ENCODE measurements at places on chromosomes 11 and 22.
A peak's percentile ranks its signal among the peaks of the same experiment; 100 is the strongest.

- no peak for DNase-seq
Observed at GRCh38 chr11:60767388-60767811, 10.7 kb downstream of the MS4A15 start.

- no peak for DNase-seq
Observed at GRCh38 chr11:110173811-110174644, 80.8 kb downstream of the ZC3H12C start.

- no peak for DNase-seq
Observed at GRCh38 chr22:24128631-24129262, 52.5 kb upstream of the SUSD2 start.

DNA sequence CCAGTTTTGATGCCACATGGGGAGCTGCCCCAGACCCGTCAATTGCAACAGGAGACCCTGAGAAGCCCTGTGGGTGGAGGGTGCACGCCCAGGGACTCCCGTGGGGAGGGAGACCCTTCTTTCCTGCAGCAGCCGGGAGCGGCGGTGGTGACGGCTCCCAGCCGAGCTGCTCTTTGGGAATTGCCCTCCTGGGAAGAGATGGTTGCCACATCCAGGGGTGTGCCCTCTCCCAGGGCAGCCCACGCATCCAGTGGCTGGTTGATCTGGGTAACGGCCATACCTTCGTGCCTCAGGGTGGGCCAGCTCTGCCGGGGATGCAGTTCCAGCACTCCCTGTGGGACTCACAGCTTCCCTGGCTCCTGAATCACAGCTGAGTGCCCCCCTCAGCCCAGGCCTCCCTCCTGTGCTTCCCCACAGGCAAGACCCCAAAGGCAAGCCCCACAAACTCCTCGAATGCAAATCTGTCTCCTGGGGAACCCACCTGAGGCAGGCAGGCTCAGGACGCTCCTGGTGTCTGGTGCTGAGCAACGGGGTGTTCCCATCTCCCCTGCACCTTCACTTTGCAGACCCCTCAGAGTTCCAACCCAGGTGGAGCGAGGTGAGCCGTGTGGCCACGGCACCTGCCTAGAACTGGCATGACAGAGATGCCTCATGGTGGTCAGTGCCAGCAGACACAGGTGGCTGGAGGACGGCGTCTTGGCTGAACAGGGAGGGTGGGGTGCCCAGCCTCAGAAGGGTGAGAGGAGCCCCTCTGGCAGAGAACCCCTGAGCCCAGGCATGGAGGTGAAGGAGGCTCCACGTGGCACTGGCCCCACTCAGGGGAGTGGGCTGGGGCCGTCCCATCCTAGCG, 1027.4 kb downstream of the BRD1 start:
- no peak for DNase-seq

- DNase-seq, result no peak
Observed at GRCh38 chr22:24305260-24305692, 34.6 kb downstream of the SPECC1L start.

DNA sequence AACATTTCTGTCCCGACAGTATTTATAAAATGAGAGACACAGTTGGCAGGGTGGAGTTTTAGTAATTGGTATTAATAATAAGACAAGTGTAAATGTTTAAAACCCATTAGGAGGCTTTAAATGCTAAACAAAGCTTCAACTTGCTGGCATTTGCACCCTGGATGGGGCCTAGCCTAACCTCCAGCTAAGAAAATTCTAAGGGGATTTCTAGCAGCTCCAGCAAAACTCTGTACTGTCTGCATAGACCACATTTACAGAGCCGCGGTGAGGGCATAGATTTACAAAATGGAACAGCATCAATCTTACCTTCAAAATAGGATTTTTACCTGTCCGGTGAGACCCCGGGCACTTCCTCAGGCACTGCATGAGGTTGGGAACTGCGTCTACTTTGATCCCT, 113.9 kb upstream of the ANO1 start:
- no peak for DNase-seq

- no peak for DNase-seq
Observed at GRCh38 chr11:134402910-134403309, 9.1 kb downstream of the B3GAT1 start.

- DNase-seq, result no peak
Observed at GRCh38 chr11:86370922-86371594, 3.6 kb upstream of the CCDC81 start.

- DNase-seq, result no peak
Observed at GRCh38 chr11:96044311-96044710, 120.4 kb upstream of the MTMR2 start.

GRCh38 chr11:45092404-45092785, 54.0 kb upstream of the PRDM11 start:
- no peak for DNase-seq

GRCh38 chr11:14974515-14975251, 2.5 kb upstream of the CALCA start:
- DNase-seq, result no peak

DNA sequence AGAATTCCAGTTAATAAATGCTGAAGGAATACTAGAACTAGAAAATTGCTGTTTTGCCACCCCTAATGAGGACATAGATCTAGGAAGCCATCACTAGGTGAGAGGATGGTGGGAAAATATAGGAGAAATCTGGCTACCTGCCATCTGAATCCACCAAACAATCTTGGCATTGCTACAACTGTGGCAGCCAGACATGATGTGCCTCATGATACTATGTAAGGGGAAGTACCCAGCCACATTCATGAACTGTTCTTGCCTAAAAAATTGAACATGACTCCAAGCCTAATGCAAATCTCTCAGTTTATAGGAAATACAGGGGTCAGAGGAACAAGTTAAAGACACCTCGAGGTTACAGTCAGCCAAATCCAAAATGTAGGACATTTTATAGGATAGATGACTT, 72.8 kb downstream of the SFI1 start:
- no peak for DNase-seq

DNA sequence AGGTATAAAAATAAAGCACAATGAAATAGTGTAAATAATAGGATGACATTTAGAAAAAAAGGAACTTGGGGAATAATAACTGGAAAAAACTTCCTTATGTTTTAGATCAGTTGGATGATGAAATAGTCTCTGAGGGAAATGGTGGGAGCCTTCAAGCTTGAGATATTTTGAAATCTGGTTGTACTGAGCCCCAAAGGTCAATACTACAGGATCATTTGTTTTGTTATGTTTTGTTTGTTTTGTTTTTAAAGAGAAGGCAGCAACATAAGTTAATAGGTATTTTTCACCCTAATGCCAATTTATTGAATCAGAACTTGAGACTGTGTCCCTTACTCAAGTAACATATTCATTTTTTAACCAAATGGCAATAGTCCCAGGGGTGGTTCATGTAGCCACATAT, 393.1 kb downstream of the ETS1 start:
- no peak for DNase-seq

DNA sequence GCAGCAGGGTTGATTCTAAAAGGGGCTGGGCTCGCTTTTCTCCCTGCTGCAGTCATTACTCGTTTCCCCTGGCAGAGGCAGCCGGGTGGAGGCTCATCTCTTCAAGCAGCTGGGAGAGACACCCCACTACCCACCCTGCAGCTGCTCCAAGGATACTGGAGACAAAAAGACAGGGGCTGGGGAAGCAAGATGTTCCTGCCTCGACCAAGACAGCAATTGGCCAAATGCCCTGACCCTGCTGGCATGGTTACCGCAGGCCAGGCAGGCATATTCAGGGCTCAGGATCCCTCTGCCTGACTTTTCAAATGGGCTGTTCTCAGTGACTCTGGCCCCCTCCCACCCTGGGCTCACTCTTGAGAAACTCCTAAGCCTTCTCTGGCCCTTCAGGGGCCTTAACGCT, 6.8 kb upstream of the RGL4 start:
- no peak for DNase-seq

- DNase-seq, result peak; percentile 77
Observed at GRCh38 chr22:41910050-41911000, 4.5 kb downstream of the SHISA8 start.

DNA sequence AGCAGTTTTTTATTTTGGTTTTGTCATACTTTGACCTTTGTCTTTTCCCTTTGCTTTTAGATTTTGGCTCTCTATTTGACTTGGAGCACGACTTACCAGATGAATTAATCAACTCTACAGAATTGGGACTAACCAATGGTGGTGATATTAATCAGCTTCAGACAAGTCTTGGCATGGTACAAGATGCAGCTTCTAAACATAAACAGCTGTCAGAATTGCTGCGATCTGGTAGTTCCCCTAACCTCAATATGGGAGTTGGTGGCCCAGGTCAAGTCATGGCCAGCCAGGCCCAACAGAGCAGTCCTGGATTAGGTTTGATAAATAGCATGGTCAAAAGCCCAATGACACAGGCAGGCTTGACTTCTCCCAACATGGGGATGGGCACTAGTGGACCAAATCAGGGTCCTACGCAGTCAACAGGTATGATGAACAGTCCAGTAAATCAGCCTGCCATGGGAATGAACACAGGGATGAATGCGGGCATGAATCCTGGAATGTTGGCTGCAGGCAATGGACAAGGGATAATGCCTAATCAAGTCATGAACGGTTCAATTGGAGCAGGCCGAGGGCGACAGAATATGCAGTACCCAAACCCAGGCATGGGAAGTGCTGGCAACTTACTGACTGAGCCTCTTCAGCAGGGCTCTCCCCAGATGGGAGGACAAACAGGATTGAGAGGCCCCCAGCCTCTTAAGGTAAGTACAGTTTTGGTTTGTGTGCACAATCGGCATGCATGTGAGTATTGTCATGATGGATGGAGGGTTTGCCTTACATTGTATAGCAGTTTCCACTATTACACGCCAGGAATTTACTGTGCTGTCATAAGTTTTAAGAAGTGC, 25.0 kb downstream of the EP300 start:
- DNase-seq, result no peak

GRCh38 chr11:87722756-87723565, 452.3 kb downstream of the RAB38 start:
- peak; percentile 8 for DNase-seq
